ENCODE measurements at places on chromosomes 11 and 22. TPM values are rescaled to one million over a fixed set of nuclear protein-coding genes. Genes with fewer than 3 reads are reported as not detected.

HBE1 gene
- not detected for total RNA-seq

TTC38 gene
- 30.0 TPM for total RNA-seq

AAMDC gene
- total RNA-seq, result 27.9 TPM

JHY gene
- 1.7 TPM for total RNA-seq

TRPC6 gene
- 1.00 TPM for total RNA-seq

OR5B21 gene
- not detected for total RNA-seq

Data from uterine smooth muscle cell (primary cell).